Activated T-cell treated with anti-CD3 and anti-CD28 coated beads for 48 hours (primary cell): ENCODE measurements at places on chromosomes 11 and 22.
A peak's percentile ranks its signal among the peaks of the same experiment; 100 is the strongest.

DNA sequence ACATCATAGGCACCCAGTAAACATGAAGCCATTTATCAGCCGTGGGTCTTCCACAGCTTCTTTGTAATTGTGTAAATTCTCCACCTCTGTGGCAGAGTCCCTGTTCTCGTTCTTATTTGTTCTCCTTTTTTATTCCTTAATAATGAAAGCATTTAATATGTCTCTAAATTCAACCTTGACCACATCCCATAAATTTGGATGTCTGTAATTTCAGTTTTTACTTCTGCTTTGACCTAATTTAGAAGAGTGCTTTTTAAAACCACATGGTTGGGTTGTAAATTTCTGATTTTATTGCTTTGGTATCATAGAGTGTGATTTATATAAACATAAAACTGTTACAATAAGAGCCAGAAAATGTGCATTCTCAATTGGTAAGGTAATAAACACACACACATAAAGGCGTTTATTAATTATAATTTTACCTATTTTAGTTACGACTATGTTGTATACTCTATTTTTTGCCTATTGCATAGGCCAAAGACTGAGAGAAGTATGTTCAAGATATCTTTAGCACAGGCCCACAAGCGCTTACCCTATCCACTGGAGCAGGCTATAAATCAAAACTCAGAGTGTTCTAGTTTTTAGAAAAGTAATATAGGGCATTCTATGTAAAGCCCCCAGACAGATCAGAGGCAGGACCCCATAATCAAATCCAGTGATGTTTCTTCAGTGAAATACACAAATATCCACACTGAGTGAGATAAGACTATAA is 58.0 kb upstream of the CCND1 start:
- DNase-seq: no peak

DNA sequence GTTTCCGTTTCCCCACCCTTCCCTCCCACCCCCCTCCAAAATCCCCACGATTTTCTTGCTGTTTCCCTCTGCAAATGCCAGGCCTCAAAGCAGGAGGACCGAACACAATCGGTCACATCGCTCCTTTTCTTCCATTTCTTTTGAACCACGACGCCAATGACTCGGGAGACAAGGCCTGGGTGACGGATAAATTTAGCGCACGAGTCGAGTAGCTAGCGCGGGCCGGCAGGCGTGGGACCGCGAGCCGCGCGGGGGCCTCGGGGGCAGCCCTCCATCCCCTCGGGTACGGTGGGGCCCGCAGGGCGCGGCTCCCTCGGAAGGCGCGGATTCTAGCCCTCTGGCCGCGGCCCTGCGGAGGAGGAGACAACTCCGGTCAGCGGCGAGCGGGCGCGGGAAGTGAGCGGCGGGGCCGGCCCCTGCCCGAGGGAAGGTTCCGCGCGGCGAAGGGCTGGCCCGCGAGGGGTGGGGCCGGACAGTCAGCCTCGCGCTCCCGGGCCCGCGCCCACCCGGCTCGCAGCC is 414 bp downstream of the JOSD1 start:
- no peak for DNase-seq

GRCh38 chr11:20066783-20067156 is 93.5 kb downstream of the DBX1 start:
- no peak for DNase-seq

DNA sequence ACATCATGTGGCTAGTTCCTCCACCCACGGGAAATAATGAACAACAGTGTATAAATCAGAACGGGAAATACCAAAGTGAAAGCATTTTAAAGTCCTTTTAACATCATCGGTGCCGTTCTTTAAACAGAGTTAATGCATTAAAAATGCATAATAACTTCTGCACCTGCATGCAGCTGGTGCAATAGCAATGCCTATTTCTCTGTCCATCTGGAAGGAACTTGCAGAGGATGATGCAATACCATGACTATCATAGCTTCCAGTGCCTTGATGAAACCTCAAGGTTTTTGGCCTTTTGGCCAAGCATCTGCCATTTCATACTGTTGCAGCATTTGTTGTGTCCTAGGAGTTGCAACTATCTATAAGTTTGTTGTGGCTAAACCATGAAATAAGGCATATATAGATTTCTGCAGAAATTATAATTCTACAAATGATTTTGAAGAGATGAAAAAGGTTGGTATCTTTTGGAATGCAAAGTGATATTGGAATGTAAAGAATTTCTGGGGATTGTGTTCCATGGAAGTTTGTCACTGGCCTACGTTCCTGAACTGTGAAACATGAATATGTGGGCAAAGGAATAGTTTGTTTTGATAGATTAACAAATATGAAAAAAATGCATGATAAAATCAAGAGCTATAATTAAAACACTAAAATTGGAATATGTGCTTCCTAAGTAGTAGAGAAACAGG is 9.8 kb upstream of the EIF3F start:
- no peak for DNase-seq

- DNase-seq: no peak
Measured at GRCh38 chr11:36022882-36023281, 79.0 kb downstream of the LDLRAD3 start.

- DNase-seq: no peak
Measured at GRCh38 chr11:2465202-2466068, 20.6 kb downstream of the KCNQ1 start.

DNA sequence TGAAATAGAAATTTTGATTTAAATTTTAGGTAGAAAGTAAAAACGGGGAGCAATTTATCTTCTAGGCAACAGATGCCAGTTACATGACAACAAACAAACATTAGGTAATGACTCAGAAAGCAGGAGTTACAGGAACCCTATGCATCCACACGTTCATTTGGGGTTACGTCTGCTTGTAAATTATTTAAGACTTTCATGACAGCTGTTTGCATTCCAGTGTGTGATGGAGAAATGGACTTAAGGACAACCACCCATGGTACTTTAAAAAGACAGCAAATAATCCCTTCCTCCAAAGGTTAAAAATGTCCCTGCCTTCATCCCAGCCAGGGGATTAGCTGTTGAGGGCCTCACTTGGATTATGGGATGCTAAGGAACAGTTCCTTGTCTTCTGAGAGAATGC is 11.8 kb downstream of the E2F8 start:
- no peak for DNase-seq

- DNase-seq: peak; percentile 76
Measured at GRCh38 chr11:133966921-133967598, 10.3 kb upstream of the IGSF9B start.

GRCh38 chr11:19344661-19345518 is 104.1 kb upstream of the E2F8 start:
- DNase-seq: no peak

DNA sequence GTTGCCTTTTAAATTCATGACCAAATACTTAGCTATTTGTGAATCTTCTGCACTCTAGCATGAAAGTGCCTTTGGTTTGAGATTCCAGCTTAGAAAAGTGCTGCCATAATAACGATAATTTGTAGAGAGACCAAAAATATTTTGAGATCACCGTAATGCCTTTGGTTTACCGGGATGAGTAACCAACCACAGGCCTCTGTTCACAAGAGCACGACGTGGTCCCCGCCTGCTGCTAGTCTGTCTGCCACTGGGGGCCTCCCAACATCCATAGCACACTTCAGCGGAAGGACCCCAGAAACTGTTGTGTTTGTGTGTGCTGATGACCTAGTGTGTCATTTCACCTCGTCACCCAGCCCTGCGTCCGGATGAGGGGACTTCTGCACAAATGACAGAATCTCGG is 67.0 kb upstream of the RASSF10 start:
- no peak for DNase-seq

DNA sequence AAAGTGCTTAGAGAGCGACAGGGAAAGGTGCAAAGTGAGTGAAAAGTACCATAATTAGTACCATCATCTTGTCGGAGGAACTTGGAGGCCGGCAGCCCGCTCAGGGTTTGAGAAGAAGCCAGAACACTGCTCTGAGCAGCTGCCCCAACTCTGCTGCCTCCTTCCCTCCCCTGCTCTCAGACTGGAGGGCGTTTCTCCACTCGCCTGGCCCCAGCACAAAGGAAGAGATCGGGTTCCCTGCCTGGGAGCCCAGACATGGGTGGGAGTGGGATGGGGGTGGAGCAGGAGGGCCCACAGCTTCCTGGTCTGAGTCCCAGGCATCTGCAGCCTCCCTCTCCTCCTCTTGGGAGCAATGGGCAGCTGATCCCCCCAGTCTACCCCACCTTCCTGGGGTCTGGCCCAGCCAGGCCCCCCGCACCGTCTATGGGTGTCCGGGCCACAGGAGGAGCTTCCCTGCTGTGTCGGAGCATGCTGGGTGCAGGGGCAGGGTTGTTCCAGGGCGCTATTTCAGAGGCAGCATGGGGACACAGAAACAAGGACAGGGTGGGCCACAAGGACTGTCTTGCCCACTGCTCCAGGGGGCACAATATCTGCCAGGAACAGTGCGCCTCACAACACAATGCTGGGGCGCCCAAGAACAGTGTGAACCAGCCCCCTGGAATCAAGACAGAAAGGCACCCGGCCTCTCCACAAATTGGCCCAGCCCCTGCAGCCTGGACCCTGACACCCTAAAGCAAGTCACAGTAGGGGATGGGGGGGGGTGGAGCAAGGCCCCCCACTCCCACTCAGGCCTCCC is 4.8 kb downstream of the LIF start:
- DNase-seq: no peak

- DNase-seq: no peak
Measured at GRCh38 chr11:95461858-95462257, 230.9 kb upstream of the SESN3 start.

- DNase-seq: no peak
Measured at GRCh38 chr11:88208745-88209144, 33.5 kb upstream of the RAB38 start.

DNA sequence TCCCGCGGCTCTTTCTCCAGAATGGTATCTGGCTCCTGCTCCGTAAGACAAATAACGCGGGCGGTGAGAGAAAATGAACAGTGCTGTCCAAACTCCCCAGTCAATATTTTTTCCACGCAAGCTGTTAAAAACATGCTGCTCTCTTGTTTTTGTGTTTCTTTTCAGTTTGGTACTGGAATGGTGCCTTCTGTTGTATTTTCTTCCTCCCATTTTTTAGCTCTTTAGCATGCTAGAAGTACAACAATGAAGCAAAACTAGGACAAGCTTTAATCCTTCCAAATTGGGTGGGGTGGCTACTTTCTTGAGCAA is 599 bp upstream of the PPP2R1B start:
- no peak for DNase-seq

- no peak for DNase-seq
Measured at GRCh38 chr11:17514476-17514875, 29.7 kb downstream of the USH1C start.

GRCh38 chr11:576811-577610 is 741 bp downstream of the PHRF1 start:
- DNase-seq: no peak

GRCh38 chr22:24427500-24428164 is at the start of gene ADORA2A:
ADORA2A (plus strand) TSS chr22:24427599; CDS start chr22:24433405, 5,806 bp downstream.
- DNase-seq: peak; percentile 73

GRCh38 chr22:48719978-48720661 is 1107.6 kb downstream of the BRD1 start:
- no peak for DNase-seq

DNA sequence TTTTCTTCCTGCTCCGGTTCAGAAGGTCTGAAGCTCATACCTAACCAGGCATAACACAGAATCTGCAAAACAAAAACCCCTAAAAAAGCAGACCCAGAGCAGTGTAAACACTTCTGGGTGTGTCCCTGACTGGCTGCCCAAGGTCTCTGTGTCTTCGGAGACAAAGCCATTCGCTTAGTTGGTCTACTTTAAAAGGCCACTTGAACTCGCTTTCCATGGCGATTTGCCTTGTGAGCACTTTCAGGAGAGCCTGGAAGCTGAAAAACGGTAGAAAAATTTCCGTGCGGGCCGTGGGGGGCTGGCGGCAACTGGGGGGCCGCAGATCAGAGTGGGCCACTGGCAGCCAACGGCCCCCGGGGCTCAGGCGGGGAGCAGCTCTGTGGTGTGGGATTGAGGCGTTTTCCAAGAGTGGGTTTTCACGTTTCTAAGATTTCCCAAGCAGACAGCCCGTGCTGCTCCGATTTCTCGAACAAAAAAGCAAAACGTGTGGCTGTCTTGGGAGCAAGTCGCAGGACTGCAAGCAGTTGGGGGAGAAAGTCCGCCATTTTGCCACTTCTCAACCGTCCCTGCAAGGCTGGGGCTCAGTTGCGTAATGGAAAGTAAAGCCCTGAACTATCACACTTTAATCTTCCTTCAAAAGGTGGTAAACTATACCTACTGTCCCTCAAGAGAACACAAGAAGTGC is 661 bp upstream of the MALAT1 start:
- peak; percentile 55 for DNase-seq

GRCh38 chr11:27456795-27457329 is 15.7 kb downstream of the LGR4 start:
- DNase-seq: no peak

DNA sequence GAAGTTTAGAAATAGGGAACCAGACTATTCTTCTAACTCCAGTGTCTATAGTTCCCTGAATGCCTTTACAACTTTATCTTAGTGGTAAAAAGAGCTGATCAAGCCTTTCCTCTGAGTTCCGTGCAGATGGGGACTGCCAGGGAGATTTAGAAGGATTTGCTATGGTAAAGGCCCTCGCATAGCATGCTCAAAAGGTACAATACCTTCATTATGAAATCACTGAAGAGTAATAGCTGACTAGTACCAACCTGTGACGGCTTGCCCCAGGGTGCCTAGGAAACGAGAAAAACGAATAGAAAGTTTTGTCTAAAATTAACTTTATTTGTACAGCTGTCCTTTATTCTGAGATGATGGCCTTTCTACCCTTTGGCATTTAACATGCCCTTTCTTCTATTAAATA is 150.1 kb upstream of the ARHGAP42 start:
- no peak for DNase-seq

DNA sequence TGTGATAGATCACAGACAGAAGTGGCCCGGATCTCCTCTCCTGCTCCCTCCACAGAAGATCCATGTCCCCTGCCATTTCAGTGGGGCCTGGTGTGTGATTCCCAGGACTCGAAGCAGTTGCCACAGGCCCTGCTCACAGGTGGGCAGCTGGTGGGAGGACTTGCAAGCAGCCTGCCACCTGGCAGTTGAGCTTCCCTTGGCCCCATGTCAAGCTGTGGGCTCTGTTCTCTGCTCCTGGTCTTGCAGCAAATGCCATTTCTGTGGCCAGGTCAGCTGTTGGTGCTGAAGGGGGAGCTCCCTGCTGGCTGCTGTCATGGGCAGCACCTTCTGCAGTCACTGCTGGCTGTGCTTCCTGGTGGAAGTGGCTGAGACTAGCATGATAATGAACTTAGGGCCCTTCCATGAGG is 59.1 kb upstream of the SLC22A12 start:
- DNase-seq: no peak

DNA sequence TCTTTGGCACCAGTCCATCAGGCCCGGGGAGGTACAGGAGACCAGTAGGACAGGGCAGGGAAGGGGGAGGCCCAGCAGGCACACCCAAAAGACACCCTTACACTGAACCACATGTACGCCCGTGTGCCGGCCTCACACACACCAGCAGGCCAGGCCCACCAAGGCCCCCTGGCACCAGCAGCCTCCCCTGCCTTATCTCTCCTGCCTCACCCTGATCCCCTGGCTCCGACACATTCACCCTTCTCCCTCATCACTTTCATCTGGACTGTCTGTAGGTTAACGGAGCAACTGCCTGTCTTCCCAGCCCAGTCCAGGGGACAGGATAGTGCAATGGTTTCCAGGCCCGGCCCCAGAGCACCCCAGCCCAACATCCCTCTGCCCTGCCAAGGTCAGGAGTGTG is 4.9 kb downstream of the CDKN1C start:
- DNase-seq: no peak

GRCh38 chr11:28566339-28567089 is 458.3 kb downstream of the METTL15 start:
- DNase-seq: no peak

- no peak for DNase-seq
Measured at GRCh38 chr11:12798609-12799011, 124.4 kb downstream of the TEAD1 start.

GRCh38 chr11:74397501-74398243 is 561 bp downstream of the PGM2L1 start:
- no peak for DNase-seq
